Activated CD4-positive, alpha-beta T cell treated with anti-CD3 and anti-CD28 coated beads, Interleukin-2, amount 10 ng/mL, durations not matched to agents 24 days and 14 days (primary cell): ENCODE measurements at places on chromosomes 12 and 14.

- H3K36me3 ChIP-seq: peaks cover 68% of the 10 kb centered on the region
- H3K4me1 ChIP-seq: peaks cover 49% of the 10 kb centered on the region
- peak overlapping the region; percentile 98 for H3K27ac ChIP-seq
- DNase-seq: peak; percentile 93
These were observed 136.5 kb upstream of the AMIGO2 start for GRCh38 chr12:47216150-47216677.

DNA sequence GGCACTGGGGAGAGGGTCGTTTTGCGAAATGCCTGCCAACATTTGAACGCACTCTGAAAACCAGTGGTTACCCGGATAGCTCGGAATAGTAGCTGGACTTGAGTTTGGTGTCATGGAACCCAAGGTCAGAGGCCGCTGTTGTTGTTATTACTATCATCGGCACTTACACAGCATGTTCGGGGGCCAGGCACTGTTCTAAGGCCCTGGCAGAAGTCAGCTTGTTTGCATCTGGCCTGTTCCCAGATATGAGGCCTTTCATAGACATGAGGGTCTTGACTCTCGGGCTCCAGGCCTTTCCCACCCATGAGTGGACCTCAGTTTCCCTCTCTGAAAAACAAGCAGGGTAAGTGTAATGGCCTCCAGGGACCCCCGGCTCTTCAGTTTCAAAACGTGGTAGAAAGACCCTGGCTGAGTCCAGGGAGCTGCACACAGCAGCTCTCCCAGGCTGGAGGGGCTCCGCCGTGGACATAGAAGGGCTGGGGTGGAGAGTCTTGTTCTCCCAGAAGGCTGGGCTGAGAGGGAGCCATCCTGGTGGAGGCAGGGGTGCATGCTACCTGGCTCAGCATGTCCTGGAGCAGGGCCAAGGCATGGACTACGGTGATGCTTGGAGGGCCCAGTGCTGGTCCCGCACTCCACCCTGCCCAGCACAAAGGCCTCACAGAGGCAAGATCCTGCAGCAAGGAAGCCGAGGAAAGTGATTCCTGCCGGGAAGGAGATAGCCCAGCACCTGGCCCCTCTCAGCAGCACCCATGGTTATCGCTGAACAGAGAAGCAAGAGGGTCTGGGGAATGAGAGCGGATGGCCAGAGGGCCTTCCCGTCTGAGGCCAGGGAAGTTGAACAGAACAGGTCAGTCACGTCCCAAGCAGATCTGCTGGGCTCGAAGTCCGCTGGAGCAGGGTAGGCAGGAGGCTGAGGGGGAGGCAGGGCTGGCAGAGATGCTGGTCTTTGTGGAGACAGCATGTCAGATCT lies 63.5 kb upstream of the C14orf180 start:
- H3K4me3 ChIP-seq: no peak overlapping the region
- H3K36me3 ChIP-seq: no peaks in the 10 kb centered on the region
- no peaks in the 10 kb centered on the region for H3K27me3 ChIP-seq
- no peaks in the 10 kb centered on the region for H3K4me1 ChIP-seq
- DNase-seq: no peak
- no peak overlapping the region for H3K27ac ChIP-seq

- H3K27me3 ChIP-seq: peaks cover 2% of the 10 kb centered on the region
- H3K4me1 ChIP-seq: peaks cover 51% of the 10 kb centered on the region
- peak overlapping the region; percentile 45 for H3K27ac ChIP-seq
- no peaks in the 10 kb centered on the region for H3K36me3 ChIP-seq
- DNase-seq: peak; percentile 75
- H3K4me3 ChIP-seq: peak overlapping the region; percentile 25
These were observed 2.8 kb downstream of the RAPGEF3 start for GRCh38 chr12:47755655-47756562.

GRCh38 chr12:8890313-8891085 lies 23.8 kb upstream of the PHC1 start:
- H3K27me3 ChIP-seq: peaks cover 19% of the 10 kb centered on the region
- peaks cover 10% of the 10 kb centered on the region for H3K4me1 ChIP-seq
- no peaks in the 10 kb centered on the region for H3K36me3 ChIP-seq
- peak overlapping the region; percentile 84 for H3K4me3 ChIP-seq

GRCh38 chr14:30884901-30885300 lies 10.5 kb downstream of the COCH start:
- H3K36me3 ChIP-seq: no peaks in the 10 kb centered on the region
- H3K4me1 ChIP-seq: peaks cover 2% of the 10 kb centered on the region
- no peak for DNase-seq
- H3K27me3 ChIP-seq: peaks cover 8% of the 10 kb centered on the region

- H3K36me3 ChIP-seq: no peaks in the 10 kb centered on the region
- DNase-seq: peak; percentile 91
- peak overlapping the region; percentile 82 for H3K27ac ChIP-seq
- H3K4me3 ChIP-seq: peak overlapping the region; percentile 72
- H3K4me1 ChIP-seq: peaks cover 20% of the 10 kb centered on the region
These were observed 24.3 kb downstream of the SYNDIG1L start for GRCh38 chr14:74401504-74402241.

- H3K4me1 ChIP-seq: no peaks in the 10 kb centered on the region
- H3K4me3 ChIP-seq: no peak overlapping the region
- no peaks in the 10 kb centered on the region for H3K36me3 ChIP-seq
- no peak overlapping the region for H3K27ac ChIP-seq
These were observed 6.4 kb upstream of the CLEC6A start for GRCh38 chr12:8449355-8449859.

DNA sequence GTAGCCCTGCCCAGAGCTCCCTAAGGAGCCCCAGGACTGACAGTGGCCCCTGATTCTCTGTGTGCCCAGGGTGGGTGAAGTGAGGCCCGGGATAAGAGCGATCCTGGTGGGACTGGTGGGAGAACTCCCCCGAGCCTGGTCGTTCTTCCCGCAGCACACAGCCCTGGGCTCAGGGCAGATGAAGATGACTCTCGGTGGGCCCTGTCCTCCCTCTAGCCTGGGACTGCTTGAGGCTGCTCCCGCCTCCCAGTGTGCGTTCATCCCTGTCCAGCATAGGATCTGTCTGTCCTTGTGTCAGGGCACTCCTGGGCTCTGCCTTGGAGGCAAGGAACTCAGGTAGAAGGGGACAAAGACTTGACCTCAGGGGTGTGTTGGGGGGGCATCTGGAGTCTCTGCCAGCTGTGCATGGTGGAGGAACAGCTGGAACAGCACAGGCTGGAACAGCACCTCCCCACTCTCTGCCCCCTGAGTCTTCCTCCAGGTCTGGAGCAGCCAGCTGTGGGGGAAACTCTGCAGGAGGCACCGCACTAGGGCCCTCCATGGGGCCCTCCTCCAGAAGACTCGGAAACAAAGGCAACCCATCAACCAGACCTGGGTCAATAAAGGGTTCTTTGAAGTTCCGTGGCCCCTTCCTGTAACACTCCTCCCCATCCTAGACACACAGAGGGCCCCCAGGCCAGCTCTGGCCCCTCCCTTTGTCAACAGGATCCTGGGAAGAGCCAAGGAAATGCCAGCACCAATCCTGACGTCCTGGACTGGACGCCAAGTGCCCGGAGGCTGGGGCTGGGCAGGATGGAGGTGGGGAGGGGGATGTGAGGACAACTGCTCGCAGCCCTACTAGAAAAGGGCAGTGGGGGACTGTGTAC lies 15.9 kb downstream of the FAIM2 start:
- H3K36me3 ChIP-seq: no peaks in the 10 kb centered on the region
- peaks cover 21% of the 10 kb centered on the region for H3K27me3 ChIP-seq
- H3K4me3 ChIP-seq: no peak overlapping the region
- no peak for DNase-seq

DNA sequence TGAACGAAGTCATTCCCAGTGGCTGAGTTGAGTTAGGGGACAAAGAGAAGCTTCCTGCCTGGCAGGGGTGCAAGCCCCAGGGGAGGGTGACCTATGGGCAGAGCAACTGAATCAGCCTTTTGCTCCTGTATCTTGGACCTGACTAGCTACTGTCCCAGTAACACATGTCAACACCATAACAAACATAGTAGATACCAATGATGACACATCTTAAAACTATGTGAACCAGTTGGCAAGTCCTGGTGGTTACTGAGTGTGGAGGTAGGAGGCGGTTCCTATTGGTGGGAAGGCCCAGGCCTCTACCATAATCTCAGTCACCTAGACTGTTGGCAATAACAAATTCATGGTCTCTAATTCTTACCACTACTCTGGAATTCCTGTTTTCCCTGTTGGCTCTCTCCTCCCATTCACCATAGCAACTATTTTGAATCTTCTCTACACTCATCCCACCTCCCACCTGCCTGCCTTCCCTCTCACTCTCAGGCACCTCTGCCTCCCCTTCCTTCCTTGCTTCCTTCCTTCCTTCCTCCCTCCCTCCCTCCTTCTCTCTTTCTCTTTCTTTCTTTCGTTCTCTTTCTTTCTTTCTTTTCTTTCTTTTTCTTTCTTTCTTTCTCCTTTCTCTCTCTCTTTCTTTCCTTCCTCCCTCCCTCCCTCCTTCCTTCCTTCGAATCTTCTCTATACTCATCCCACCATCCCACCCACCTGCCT lies 8.1 kb upstream of the P2RX7 start:
- peaks cover 2% of the 10 kb centered on the region for H3K27me3 ChIP-seq
- peaks cover 41% of the 10 kb centered on the region for H3K4me1 ChIP-seq
- no peak for DNase-seq
- H3K36me3 ChIP-seq: peaks cover under 1% of the 10 kb centered on the region

GRCh38 chr14:55288439-55288838 lies 17.2 kb downstream of the FBXO34 start:
- H3K4me1 ChIP-seq: peaks cover 14% of the 10 kb centered on the region
- no peaks in the 10 kb centered on the region for H3K27me3 ChIP-seq
- DNase-seq: no peak

- peaks cover 27% of the 10 kb centered on the region for H3K4me1 ChIP-seq
- peak within 1 kb of the TSS; percentile 89 for H3K4me3 ChIP-seq
- DNase-seq: peak; percentile 88
- H3K27ac ChIP-seq: peak within 1 kb of the TSS; percentile 86
These were observed at the start of gene HIP1R for GRCh38 chr12:122834921-122835749. Gene HIP1R (plus strand): TSS chr12:122835457. CDS start chr12:122835551, 94 bp downstream.

- no peak overlapping the region for H3K27ac ChIP-seq
- peaks cover under 1% of the 10 kb centered on the region for H3K4me1 ChIP-seq
- H3K27me3 ChIP-seq: no peaks in the 10 kb centered on the region
These were observed 3.7 kb upstream of the KRT3 start for GRCh38 chr12:52799505-52800211.

DNA sequence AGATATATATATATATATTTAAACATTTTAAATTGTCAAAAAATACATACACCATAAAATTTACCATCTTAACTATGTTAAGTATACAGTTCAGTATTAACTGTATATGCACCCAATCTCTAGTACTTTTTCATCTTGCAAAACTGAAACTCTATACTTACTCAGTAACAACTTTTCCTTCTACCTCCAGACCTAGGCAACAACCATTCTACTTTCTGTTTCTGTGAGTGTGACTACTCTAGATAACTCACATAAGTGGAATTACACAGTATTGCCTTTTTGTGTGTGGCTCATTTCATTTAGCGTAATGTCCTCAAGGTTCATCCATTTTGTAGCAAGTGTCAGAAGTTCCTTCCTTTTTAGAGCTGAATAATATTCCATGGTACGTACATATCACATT lies 8.2 kb downstream of the FAM234B start:
- H3K4me3 ChIP-seq: no peak overlapping the region
- no peak overlapping the region for H3K27ac ChIP-seq
- H3K4me1 ChIP-seq: peaks cover 4% of the 10 kb centered on the region
